ENCODE measurements at places on chromosomes 12 and 14.

DNA sequence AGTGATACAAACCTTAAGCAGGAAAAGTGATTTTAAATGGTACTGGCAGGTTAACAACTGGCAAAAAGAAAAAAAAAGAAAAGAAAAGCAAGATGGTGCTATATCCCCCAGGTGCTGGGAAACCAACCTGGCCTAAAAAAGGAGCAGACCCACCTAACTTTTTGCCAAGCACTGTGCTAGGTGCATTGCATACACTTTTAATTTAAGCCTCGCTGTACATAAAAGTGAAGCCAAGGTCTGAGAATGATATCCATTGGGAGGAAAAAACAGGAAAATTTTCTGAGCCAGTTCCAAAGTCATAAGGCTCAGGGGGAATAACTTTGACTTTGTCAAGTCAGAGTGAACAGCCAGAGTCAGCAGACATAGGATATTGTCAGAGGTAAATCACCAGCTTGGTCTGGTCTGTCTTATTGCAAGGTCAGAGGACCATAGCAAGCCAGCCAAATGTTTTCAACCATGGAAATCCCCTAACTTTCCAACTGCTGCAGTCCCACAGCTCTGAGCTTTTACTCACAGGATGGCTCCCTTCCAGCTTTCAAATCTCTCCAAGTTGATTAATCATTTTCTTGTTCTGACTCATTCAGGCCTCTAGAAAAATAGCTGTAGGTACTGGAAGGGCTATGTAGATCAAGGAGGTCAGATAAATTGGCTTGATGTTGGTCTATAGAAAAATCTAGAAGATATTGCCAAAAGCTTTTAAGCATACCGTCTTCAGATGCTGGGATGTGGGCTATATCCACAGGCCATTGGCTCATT, 412.9 kb downstream of the RAD51B start:
- no peak for DNase-seq

DNA sequence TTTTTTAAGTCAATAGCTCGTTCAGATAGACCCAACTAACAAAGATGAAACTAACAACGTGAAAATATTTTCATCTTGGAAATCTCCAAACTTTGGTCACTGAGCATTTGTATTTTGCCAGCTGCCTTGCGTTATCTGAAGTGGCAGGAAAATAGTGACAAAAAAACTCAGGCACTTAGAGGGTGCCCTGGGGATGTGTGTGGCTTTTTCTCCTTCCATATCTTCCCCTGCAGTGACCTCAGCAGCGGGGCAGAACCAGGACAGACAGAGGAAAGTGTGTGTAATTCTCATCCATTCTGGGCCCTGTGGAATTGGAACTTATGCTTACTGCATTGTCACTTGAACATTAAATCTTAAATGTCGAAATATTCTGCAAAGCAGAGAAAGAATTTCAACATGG, 152.0 kb downstream of the BCAT1 start:
- no peak for DNase-seq

DNA sequence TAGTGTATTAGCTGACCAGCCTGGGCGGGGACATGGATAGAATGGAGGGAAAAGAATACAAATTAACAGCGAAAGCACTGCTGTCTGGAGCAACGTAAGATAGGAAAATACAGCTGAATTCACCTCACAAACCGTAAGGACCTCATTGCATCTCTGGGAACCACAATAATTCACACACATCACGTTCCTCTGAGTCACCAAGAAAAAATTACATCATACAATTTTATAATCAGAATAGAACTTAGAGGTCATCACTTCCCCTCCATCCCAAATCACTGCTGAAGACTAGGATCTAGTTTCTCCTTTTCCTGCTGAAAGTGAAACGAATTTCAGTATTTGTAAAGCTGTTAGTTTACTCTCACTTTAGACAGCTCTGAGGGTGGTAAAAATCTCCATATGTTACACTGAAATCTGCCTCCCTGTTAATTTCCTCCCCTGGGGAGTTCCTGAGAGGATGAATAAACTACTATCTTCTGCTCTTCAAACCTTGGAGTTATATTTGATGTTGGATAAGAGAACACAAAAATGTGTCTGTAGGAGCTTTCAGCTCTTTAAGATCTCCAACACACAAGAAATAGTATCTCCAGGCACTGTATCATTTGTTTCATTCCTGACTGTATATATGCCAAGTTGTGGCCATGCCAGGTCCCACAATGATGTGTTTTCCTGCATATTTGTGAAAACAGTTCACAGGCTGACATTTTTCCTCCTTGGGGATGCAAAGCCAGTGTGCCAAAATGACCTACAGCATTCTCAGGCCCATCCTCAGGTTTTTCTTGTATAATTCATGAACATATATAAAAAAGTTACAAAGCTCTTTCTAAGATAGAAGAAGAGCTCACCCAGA, 63.8 kb upstream of the SSTR1 start:
- DNase-seq, result no peak

DNA sequence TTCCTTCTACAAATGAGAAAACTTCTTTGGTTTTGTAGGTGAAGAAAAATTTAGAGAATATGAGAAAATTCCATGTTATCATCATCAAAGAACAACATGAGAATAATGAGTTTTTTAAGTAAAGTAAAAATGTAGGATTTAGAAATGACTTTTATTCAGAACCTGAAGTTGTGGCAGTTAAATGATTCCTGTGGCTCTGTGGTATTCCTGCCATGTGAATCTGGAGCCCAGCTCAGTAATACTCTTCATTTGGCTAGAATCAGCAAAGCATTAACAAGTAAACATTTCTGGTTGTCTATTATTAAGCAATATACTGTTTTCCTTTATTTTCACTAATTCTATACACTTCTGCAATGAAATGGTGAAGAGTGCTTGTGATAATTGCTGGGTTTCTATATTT, 95.6 kb upstream of the E2F7 start:
- DNase-seq, result no peak

GRCh38 chr12:112839386-112839972, 47.9 kb downstream of the RPH3A start:
- DNase-seq, result no peak

DNA sequence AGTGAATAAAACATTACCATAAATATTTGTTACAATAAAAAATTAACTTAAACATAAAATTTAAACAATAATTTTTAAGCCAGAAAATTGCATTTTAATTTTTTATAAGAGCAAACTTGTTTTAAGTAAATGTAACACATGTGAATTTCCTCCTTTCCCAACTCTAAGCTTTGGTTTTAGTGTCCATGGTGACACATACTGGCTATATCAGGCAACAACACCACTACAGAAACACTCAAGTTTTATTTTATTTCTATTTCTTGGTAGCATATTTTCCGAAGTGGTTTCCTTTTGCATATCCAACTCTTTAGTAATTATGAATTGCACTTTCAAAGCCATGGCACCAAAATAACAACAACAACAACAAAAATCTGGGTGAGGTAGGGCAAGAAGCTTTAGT, 2.2 kb downstream of the NELL2 start:
- DNase-seq, result no peak

- DNase-seq, result no peak
These were observed 20.3 kb upstream of the DRAM1 start for GRCh38 chr12:101857043-101857558.

Data from activated naive CD4-positive, alpha-beta T cell (primary cell).